ENCODE measurements at places on chromosomes 3 and 15.

- DNase-seq: no peak
These were observed 119.5 kb upstream of the PRICKLE2 start for GRCh38 chr3:64344721-64345207.

- no peak for DNase-seq
These were observed 40.6 kb downstream of the ITPR1 start for GRCh38 chr3:4533489-4534443.

DNA sequence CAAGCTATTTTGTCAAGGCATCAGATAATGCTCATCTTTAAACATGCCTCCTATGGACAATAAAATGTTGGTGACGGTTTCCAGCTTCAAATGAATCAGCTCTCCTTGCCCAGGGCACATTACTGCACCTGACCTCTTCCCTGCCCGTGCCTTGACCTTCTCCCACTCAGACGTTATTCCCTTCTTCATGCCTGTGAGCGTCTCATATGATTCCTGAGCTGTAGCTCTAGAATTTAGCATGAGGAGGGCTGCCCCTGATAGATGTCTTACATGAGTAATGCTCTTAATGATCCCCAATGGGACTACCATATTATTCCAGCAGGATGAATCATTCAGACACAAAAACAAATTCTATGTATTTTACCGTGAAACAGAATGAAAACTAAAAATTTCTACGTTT lies 762.7 kb downstream of the ROBO1 start:
- DNase-seq: no peak

GRCh38 chr15:64653757-64654156 lies 121.6 kb downstream of the RBPMS2 start:
- DNase-seq: no peak

DNA sequence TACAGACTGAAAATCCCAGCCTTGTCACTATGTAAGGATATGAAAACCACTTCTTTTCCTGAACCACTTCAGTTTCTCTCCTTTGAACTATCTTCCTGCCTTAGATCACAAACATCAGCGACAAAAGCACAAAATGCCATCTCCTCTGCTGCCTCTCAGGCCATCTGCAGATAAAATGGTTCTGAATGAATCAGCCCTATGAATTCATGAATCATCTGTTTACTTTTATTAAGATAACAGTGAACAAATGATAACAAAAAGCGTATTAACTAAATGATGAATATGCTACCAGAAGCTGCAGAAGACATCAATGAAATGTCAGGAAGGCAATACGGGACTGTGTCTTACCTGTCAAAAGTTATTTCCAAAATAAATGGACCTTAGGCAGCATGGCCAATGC lies 928.1 kb downstream of the ROBO1 start:
- no peak for DNase-seq

GRCh38 chr3:67077656-67078055 lies 79.5 kb downstream of the KBTBD8 start:
- DNase-seq: no peak

- DNase-seq: no peak
These were observed 62.1 kb upstream of the NR2C2 start for GRCh38 chr3:14885307-14885706.

DNA sequence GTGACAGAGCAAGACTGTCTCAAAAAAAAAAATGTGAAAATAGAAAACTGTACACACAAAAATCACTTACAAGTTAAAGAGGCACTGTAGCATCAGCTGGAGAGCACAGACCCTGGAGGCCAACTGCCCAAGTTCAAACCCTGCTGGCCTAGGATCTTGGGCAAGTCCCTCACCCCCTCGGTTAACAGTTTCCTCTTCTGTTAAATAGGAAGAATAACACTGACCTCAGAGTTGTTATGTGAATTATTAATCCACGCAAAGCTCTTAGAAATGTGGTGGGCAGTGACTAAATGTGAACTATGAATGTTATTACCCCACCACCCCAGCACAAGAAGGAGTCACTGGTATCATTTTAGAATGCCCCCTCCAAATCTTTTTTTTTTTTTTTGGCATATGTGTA lies 11.2 kb downstream of the CIB1 start:
- no peak for DNase-seq

DNA sequence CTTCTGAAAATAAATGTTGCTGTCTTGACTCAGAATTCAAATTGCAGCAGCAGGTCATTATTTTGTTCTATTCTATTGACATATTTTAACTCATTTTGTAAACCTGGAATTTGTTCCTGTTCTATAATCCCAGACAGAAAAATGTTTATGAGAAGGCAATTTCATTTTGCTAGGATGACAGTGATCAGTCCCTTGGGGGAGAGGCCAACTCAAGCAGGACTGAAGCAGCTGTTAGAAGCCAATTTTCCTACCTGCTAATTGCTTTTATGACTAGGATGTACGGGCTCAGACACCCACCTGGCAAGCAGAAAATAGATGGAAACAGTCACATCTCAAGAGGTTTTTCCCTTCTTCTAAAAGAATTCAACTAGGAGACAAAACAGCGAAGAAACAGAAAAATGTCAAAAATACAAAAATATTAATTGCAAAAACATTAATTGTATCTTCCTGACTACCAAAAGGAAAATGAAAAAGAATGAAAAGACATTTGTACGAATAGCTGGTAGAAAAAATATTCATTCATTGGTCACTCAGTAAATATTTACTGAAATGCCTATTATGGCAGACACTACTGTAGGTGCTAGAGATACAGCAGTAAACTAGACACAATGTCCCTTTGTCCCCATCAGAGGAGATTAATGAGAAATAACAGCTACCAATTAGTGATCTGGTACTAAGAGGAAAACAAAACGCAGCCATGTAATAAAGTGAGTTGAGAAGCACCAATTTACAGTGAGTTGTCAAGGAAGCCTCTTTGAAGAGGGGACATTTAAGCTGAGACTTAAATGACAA lies 73.5 kb downstream of the PEAK1 start:
- no peak for DNase-seq

DNA sequence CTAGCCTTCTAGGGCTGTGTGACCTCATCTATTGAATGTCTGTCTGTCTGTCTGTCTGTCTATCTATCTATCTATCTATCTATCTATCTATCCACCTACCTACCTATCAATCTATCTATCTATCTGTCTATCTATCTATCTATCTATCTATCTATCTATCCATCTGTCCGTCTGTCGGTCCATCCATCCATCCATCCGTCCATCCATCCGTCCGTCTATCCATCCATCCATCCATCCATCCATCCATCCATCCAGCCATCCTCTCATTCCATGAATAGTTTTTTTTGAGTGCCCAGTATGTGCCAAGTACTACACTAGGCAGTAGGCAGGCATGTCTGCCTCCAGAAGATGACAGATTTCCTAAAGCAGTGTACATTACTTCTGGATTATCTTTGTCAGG lies 122.5 kb downstream of the FOXB1 start:
- DNase-seq: no peak

GRCh38 chr3:123423031-123423430 lies 25.9 kb downstream of the ADCY5 start:
- no peak for DNase-seq

GRCh38 chr3:44870375-44871061 lies 3.9 kb upstream of the TGM4 start:
- no peak for DNase-seq

GRCh38 chr3:53978386-53978785 lies 86.7 kb upstream of the SELENOK start:
- no peak for DNase-seq

DNA sequence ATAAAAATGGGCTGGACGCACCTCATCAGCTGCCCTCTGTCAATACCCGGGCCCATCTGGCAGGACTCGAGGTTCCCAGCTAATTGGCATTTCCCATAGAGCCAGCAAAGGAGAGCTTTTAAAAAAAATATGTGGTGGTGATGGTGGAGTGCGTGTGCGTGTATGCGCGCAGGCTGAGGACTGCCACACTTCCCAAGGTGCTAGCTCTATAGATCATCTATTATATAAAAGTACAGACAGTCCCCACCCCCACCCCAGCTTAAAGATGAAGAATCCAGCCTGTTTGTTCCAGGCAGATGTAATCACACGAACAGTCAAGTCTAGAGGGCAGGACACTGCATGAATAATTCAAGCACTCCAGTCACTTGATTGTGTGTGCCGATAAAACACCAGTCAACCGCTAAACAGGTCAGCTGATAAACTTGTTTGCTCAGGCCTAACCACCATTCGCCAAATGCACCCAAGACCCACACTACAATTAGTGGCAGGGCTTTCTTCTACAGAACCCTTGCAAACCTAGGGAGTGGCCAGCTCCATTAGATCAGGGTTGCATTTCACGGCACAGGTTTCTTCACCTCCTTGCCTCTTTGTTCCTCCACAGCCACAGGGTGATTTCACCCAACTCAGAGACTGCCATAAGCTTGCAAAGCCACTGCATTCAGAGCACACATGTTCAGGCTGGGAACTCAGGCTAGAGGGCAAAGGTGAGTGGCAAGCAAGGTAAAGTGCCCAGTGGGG lies 5.8 kb downstream of the TLE3 start:
- no peak for DNase-seq

GRCh38 chr3:129857899-129858298 lies 35.6 kb downstream of the TMCC1 start:
- DNase-seq: no peak

- DNase-seq: no peak
These were observed 82.7 kb upstream of the LRIG1 start for GRCh38 chr3:66583424-66584040.

- no peak for DNase-seq
These were observed 14.3 kb downstream of the ZBTB47 start for GRCh38 chr3:42667523-42668412.

GRCh38 chr3:45612918-45613602 lies 18.5 kb downstream of the LIMD1 start:
- DNase-seq: no peak

DNA sequence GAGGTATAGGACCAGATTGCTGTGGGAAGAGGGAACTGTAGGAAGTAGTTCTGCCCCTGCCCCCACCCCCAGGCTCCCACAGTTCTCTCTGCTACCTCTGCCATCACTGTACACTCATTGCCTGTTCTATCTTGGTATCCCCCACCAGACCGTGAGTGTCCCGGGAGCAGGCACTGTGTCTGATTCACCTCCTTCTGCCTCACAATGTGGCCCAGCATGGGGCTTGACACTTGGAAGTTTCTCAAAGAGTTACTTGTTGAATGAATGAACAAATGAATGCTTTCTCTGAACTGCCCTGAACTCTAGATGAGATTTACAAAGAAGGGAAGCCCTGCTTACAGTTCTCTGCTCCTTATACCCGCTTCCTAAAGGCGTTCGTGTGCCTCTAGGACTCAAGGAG lies 27.1 kb upstream of the PIK3CB start:
- DNase-seq: no peak

- DNase-seq: no peak
These were observed 841 bp downstream of the SLC6A20 start for GRCh38 chr3:45795509-45795881.

- DNase-seq: no peak
These were observed 236.6 kb downstream of the SATB1 start for GRCh38 chr3:18188491-18188890.

All from SIG-M5 (cell line).